ENCODE measurements at places on chromosomes 6 and 20.

DNA sequence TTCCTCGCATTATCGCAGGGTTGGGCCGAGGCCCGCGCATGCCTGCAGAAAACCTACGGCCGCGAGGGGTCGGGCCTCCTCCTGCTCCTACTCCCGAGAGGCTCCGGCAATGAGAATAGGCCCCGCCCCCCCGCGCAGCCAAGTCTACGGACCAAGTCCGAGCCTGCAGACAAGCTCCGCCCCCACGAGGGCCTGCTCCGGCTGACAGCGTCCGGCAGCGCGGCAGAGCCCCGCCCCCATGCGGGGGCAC, 3.1 kb upstream of the GPSM3 start:
- no peaks in the 10 kb centered on the region for H3K36me3 ChIP-seq
- H3K27me3 ChIP-seq = no peaks in the 10 kb centered on the region
- DNase-seq = peak; percentile 100
- peaks cover 8% of the 10 kb centered on the region for H3K4me1 ChIP-seq

GRCh38 chr6:13660893-13661292, 45.8 kb downstream of the NOL7 start:
- no peak overlapping the region for H3K27ac ChIP-seq
- H3K4me1 ChIP-seq = peaks cover 20% of the 10 kb centered on the region
- H3K27me3 ChIP-seq = no peaks in the 10 kb centered on the region
- no peaks in the 10 kb centered on the region for H3K36me3 ChIP-seq
- H3K4me3 ChIP-seq = no peak overlapping the region

- H3K27ac ChIP-seq = no peak overlapping the region
- no peaks in the 10 kb centered on the region for H3K4me1 ChIP-seq
- H3K36me3 ChIP-seq = no peaks in the 10 kb centered on the region
- H3K27me3 ChIP-seq = no peaks in the 10 kb centered on the region
Observed at GRCh38 chr6:112178846-112179245, 75.5 kb downstream of the LAMA4 start.

DNA sequence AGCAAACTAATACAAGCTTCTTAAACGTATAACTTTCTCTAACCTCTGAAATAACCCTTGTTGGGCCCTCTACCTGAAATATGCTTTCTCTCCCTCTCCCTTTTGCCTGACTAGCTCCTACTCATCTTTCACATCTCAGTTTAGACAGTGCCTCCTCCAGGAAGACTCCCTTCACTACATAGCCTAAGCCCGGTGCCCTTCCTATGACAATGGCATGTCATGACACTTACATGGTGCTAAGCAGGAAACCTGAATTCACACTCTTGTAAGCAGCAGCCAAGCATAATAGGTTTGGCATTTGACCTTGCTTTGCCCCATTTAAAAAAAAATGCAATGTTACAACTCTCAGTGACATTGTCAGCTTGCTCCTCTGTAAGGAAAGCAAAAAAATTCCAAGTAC, 33.1 kb upstream of the FBXL4 start:
- H3K27me3 ChIP-seq = no peaks in the 10 kb centered on the region
- H3K36me3 ChIP-seq = no peaks in the 10 kb centered on the region
- H3K27ac ChIP-seq = peak overlapping the region; percentile 12
- H3K4me1 ChIP-seq = no peaks in the 10 kb centered on the region
